ENCODE measurements at places on chromosomes 5 and 9. TPM values are rescaled to one million over a fixed set of nuclear protein-coding genes. Genes with fewer than 3 reads are reported as not detected.
A peak's percentile ranks its signal among the peaks of the same experiment; 100 is the strongest.

ZSWIM6 gene
- total RNA-seq, result 22.4 TPM

PCDHGA6 gene
- 6.1 TPM for total RNA-seq

GDA gene
- 6.6 TPM for total RNA-seq

RGS7BP gene
- total RNA-seq, result 7.5 TPM

SLC45A2 gene
- not detected for total RNA-seq

GNA14 gene
- total RNA-seq, result 12.4 TPM

FKTN gene
- 33.7 TPM for total RNA-seq

SLC2A6 gene
- 19.6 TPM for total RNA-seq

PCDHB6 gene
- 1.6 TPM for total RNA-seq

ELOVL7 gene
- 16.7 TPM for total RNA-seq

GNAQ gene
- 85.8 TPM for total RNA-seq

ZNF367 gene
- 1.8 TPM for total RNA-seq

NAIP gene
- total RNA-seq, result 30.5 TPM

TGFBI gene
- 147 TPM for total RNA-seq

GRCh38 chr9:98612061-98612752, 96.5 kb downstream of the GABBR2 start:
- DNase-seq, result no peak

DNA sequence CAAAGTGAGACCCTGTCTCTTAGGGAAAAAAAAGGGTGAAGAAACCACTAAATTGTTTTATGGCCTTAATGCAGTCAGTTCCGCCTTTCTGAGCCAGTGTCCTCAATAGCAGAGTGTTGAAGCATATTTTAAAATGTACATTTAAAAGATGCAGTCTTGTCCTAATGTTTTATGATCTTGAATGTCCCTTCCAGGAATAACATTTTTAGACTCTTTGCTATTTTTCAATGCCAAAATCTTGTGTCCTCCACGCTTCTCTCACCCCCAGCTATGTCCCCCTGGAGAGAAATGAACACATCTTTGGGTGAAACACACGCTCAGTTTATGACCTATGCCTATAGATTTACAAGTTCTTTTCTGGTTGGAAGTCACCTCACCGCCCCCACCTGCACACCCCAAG, 69.8 kb downstream of the CSNK1A1 start:
- DNase-seq, result no peak

DNA sequence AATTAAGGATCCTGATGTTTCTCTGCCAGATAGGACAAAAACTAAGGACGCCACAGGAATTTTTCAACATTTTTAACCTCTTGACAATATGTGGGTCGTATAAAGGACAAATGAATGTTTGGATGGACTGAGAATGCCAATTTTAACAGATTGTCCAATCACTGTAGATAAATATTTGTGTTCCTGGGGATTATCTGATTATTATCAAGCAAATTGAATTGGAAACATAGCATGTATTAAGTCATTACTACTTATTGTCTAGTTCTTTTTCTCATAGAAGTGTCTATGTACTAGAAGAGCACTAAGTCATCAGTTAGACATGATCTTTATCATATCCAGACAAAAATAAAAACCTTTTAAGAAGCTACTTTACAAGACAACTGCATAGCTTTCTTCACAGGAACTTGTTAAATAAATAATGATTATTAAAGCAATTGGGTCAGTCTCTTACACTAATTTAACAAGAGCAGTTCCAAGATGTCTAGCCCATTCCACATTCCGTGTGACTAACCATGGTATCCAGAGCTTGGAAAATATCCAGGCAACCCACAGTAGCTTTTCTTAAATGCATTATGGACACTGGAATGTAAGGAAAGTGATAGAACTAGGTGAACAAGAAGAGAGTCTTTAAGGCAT, 127.5 kb upstream of the CDKN2B start:
- no peak for DNase-seq

- DNase-seq, result no peak
These were observed 4.7 kb downstream of the PFDN1 start for GRCh38 chr5:140298183-140298601.

- no peak for DNase-seq
These were observed 87.2 kb downstream of the CSNK1G3 start for GRCh38 chr5:123599171-123599570.

DNA sequence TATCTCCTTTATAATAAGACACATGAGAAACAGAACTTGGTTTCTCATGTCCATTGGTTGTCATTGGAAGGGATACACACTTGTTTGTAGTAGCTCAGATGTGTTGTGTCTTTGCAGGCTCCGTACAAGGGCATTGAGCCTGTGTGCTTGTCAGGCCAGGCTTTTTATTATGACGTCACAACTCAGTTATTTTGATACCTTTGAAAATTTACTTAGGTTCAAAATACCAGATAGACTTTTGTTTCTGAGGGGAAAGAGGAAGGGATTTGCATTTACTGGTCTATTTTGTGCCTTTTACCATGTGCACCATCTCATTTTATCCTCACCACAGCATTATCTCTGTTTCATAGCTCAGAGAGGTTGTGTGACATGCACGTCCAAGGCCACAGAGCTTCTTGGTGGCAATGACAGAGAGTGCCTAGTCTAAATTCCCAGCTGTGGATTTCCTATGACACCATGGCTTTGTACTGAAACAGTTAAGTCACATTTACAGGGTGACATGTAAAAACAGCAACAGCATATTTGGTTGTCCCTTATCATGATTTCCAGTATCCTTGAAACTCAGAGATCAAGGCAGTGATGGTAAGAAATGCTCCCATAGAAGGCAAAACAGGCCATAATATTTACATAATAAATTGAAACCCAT, 268.7 kb downstream of the AOPEP start:
- no peak for DNase-seq

DNA sequence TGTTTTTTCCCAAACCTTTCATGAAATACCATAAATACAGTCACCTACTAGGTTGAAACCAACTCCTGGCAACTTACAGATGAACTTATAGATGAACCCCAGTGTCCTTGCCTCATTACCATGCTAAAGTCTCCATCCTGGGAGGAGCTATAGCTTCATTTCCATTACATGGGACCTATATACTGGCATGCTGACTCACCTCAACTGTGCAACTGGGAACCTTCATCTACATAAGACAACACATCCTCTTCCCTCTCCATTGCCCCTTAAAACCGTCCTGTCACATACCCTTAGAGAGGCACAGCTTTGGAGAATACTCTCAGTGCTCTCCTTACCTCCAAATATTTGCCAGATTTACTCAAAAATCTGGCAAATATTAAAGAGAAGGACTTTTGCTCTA, 638.3 kb downstream of the HTR1A start:
- DNase-seq, result no peak

DNA sequence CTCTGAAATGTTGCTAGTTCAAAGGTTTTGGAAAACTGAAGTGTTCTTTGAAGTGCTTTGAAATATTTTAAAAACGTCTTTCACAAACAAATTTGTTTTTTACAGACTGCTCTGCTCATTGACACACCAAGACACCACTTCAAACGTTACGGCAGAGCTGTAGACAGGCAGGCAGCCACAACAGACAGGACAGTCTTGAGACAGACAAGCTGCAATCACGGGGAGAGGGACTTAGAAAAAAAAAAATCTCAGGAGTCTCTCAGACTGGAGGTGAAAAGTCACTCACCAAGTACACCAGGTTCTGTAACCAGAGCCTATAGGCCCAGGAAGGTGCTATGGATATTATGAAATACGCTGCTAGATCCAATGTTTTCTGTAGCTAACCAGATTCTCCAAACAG, 135.4 kb downstream of the ISL1 start:
- no peak for DNase-seq

- no peak for DNase-seq
These were observed 436.1 kb downstream of the SPATA31D1 start for GRCh38 chr9:82424599-82425120.

GRCh38 chr9:76751001-76751400, 13.2 kb upstream of the PCA3 start:
- no peak for DNase-seq

- no peak for DNase-seq
These were observed 18.1 kb downstream of the SAR1B start for GRCh38 chr5:134614450-134615085.

DNA sequence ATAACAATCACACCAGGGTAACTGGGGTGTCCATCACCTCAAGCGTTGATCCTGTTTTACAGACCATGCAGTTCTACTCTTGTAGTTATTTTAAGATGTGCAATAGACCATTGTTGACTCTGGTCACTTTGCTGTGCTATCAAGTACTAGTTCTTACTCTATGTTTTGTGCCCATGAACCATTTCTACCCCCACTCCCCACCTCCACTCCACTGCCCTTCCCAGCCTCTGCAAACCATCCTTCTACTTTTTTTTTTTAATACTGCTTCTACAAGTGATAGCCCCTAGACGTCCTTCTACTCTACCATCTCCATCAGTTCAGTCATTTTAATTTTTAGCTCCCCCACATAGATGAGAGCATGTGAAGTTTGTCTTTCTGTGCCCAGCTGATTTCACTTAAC, 38.8 kb downstream of the EHMT1 start:
- no peak for DNase-seq

DNA sequence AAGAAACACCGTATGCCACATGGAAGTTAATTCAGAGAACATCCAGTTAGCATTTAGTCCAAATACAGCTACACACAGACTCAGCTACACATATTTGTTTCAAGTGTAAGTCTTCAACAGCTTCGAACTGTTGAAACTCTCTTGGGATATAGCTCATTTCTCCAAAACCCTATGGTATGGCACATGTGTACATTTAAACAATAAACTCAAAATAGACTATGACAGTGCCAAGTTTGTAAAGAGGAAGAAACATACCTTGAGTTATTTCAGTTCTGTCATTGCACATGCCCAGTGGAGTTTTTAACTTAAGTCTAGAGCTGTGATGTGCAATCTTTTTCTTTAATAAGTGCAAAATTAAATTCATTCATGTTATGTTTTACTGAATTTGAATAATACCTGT, 155.1 kb upstream of the RAI14 start:
- no peak for DNase-seq

GRCh38 chr9:105901514-105902109, 207.3 kb downstream of the TMEM38B start:
- peak; percentile 46 for DNase-seq

DNA sequence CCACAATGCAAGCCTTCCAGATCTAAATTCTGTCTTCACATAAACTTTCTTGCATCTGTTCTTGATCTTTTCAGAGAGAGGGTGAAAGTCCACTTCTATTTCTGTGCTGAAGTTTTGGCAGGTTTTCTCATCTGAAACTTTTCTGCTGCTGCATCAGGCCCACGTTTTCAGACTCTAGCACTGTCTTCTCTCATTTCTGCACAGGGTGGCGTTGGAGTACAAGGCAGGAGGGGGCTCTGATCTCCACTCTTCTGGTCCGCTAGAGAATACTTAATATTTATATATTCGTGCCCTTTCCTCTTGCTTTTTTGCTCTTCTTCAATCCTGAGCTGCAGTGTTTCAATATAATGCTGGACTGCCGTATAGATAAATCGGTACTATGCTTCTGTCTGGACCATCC, 204.0 kb upstream of the PRDM9 start:
- no peak for DNase-seq

DNA sequence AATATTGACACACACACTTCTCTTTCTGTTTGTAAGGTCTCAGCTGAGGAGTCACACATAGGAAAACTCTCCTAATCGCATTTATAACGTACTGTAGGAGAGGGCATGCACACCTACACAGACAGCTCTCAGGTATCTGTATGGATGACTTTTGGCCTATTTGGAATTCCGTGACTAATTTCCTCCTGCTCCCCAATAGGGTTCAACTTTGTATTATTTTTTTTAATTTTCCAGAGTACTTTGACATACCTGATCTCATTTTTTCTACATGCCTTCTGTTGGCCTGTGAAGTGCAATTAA, 195.9 kb downstream of the ARHGAP26 start:
- no peak for DNase-seq

DNA sequence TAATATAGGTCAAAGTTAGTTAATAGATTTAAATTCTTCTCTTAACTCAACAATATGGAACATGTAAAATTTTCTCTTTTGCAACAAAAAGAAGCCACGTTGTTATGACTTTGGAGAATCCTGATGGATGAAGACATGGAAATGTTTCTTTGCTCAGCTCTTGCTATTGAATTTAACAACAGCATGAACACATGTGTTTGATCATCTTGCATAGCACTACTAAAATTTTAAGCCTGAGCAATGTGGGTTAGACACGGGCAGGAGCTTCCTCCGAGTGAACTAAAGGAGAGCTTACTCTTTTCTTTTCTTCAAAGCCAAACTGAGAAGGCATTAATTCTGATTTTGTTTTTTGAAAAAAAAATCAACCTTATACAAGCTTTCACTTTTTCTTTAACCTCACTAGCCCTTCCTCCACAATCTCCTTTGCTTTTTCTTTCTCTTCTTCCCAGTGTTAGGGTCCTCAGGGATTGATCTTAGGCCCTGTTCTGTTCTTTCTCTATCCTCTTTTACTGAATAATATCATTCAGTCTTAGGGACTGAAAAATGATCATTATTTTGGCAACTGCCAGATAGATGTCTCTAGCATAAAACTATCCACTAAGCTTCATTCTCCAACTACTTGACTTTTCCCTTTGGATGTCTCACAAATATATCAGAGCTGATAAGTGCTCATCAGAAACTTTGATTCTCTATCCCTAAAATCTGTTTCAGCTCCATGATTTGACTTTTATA, 36.9 kb downstream of the ADAMTS19 start:
- no peak for DNase-seq

- no peak for DNase-seq
These were observed 212.8 kb upstream of the CHD1 start for GRCh38 chr5:99141534-99142128.

- DNase-seq, result no peak
These were observed 92.0 kb downstream of the ZNF608 start for GRCh38 chr5:124654418-124654817.

- DNase-seq, result no peak
These were observed 65.2 kb downstream of the TRIO start for GRCh38 chr5:14208071-14209021.

Data from ureter (tissue), 1 donor.